ENCODE measurements at places on chromosomes 1 and 21. TPM values are rescaled to one million over a fixed set of nuclear protein-coding genes. Genes with fewer than 3 reads are reported as not detected.
A peak's percentile ranks its signal among the peaks of the same experiment; 100 is the strongest.

GRCh38 chr1:221727146-221728036 lies 14.5 kb downstream of the DUSP10 start:
- no peak for DNase-seq

DNA sequence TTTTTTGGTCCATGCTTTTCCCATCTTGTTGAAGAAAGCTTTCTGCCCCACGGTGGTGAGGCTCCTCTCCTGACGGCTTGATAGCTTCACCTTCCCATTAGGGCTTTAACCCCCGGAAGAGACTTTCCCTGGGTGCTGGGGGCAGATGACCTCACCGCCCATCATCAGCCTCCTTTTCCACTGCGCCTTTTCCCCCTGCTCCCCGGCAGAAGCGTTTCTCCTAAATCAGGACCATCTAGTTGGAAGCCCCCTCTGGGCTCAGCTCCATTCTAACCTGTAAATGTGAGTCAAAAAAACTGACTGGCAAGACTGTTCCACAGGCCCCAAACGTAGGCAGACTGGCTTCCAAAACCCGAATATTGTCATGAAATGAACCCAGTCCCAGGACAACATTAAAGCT lies 6.7 kb downstream of the POFUT2 start:
- no peak for DNase-seq

- DNase-seq: no peak
These were observed 97.4 kb downstream of the LACTBL1 start for GRCh38 chr1:22875241-22875640.

DNA sequence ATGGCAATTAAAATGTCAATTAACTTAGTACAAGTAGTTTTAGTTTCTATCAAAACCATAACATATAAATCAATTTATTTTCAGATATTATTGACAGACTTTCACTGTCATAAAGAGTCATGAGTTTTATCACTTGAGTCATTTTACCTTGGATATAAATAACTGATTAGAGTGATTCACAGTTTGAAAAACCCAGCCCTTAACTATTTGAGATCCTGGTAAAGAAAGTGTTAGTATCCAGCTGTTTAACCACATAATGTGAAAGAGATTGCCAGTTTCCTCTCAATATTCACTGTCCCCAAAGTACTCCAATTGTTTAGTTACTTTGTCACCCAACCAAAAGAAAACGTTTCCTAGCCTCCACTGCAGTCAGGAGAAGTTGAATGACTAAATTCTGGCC lies 91.3 kb downstream of the UCHL5 start:
- DNase-seq: no peak

DNA sequence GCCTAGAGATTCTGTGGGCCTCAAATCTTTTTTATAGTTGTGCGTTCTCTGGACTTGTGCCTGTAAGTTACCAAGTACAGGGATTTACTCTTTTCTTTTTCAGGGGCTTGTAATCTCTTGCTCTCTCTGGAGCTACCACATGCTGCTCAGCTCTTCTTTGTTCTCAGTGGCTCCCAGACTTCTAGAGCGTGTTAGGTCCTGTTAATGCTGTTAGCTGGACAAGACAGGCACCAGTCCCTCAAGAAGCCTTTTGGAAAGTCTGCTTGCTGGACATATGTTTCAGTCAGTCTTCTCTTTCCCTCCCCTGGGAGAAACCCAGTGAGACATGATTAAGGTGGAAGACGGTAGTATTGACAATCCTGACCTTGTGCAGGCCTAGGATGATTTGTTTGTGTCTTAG lies 29.4 kb downstream of the KCNK2 start:
- no peak for DNase-seq

GRCh38 chr1:200206340-200206739 lies 178.8 kb downstream of the NR5A2 start:
- no peak for DNase-seq

DNA sequence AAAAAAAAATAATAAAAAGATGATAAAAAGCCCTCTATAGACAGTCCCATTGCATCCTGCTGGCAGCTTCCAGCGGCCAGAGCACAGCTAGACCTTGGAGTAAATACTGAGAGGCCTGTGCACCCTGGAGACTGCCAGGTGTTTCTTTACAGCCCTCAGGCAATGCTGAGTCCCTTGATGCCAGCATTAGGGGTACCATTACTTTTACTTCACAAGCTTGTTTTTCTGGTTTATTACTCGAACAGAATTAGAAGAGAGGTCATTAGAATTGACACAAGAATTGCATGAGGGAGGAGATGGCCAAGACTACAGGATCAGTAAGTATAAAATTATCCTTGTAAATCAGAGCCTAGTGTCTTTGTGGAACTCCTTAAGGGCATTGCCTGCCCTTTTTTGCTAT lies 43.6 kb downstream of the AKNAD1 start:
- DNase-seq: no peak

DNA sequence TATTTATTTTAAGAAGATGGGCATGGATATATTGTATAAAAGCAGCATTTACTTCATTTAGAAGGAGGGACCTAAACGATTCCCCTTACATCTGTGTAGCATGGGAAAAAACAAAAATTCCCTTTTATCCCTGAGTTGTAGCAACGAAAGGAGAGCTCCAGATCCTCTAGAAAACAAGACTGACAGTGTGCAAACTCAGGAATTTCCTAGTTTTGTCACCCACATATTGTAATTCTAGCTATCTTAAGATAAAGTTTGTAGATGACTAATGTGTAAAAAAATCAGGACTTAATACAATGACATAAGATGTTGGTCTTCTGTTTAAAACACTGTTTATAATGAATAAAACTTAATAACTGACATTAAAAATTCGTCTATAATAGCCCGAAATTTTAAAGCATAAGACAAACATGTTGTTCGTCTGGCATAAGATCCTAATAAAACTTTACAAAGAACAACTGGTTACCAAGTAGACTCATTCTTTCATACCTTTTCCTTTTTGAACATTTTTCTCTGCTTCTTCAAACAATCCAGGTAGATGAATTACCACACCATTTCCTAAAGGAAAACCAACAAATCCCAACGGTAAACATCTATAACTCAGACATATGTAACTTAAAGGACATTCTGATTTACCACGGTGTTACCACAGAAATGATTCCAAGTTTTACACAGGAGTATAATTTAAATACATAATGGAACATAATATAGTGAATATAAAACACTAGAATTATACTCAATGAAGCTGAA lies 15.2 kb downstream of the ADSS2 start:
- DNase-seq: no peak

- DNase-seq: no peak
These were observed 55.7 kb downstream of the WARS2 start for GRCh38 chr1:119084798-119085197.

GRCh38 chr1:158045639-158046038 lies 52.2 kb downstream of the KIRREL1 start:
- DNase-seq: no peak

DNA sequence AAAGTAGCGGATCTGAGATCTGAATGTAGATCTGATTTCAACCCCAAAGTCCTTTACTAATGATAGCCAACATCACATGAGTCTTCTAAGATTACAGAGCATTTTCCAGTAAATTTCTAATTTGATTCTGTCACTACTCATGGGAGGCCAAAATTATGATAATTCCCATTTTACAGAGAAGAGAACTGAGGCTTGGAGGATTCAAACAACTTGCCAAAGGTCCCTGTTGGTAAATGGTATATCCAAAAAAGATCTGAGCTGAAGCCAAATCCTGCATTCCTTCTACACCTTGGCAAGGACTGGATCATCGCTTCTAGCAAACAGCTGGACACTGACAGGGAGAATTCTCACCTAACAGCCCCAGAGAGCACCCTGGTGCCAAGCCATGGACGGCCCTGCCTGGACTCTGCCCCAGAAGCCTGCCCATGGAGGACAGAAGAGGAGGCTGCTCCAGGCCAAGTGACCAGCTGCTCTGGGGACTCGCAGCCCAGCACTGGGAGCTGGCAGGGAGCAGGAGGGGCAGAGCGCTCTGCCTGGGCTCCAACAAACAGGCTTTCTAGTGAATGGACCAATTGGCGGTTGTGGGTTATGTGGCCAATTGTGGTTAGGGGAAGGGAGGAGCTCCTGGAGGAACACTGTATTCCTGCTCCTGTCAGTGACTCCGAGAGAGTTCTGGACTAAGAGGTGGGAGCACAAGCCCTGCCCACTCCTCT lies 6.4 kb upstream of the CSF1 start:
- peak; percentile 34 for DNase-seq

- no peak for DNase-seq
These were observed 1.9 kb downstream of the TMEM53 start for GRCh38 chr1:44672254-44672955.

DNA sequence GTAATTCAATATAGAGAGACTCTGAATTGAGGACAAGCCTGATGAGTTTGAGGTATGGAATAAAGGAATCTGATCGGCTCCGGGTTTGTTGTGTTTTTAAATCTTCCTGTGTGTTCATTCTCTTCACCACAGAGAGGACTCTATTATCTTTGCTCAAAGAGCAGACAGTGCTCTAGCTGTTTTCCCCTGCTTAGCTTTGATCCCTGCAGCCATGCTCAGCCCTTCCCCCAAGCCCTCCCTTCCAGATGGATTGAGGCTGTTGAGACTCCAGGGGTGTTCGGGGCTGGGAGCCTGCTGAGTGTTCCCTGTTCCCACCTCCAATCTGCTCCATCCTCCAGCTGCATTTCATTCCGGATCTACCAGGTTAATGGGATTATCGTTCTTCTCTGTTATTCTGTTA lies 74.2 kb upstream of the CXADR start:
- DNase-seq: no peak

- DNase-seq: no peak
These were observed 68.4 kb downstream of the PRDM16 start for GRCh38 chr1:3137111-3138100.

DNA sequence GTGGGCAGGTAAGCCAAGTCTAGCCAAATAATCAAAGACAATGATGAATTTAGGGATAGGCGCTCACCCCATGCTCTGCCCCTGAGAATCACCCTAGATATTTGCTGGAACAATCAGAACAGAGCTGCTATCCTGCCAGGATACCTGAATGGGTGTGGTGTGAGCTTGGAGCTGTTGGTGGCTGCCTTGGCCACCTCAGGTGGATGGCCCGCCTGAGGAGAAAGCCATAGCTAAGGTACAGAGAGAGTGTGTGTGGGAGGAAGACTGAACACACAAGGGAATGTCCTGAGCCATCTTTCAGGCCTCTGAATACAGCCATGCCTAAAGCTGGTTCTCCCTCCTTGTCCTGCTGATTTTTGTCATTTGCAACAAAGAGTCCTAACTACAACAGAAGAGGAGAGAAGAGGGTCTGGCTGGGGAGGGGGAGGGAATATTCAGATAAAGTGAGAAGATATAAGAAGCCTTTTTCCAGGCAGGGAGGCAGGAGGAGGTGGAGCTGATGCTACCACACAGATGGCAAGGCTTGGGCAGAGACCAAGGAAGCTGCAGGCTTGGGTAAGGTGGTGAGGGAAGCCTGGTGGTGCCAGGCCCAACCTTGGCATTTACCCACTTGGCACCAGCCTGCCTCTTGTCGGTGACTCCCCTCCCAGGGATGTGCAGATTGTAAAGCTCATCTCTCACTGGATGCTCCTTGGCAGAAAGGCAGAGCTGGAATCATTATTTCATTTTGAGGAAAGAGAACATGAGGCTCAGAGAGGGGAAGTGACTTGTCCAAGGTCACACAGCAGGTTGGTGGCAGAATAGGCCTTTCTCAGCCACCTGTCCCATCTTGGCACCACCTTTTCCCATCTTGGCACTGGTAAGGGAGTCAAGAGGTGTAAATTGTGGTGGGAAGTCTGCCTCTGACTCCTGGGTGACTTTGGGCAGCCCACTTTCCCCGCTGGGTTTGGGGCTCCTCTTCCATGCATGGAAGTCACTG lies 49.7 kb downstream of the NKAIN1 start:
- DNase-seq: no peak

GRCh38 chr1:30305519-30305918 lies 417.9 kb downstream of the MATN1 start:
- DNase-seq: no peak

DNA sequence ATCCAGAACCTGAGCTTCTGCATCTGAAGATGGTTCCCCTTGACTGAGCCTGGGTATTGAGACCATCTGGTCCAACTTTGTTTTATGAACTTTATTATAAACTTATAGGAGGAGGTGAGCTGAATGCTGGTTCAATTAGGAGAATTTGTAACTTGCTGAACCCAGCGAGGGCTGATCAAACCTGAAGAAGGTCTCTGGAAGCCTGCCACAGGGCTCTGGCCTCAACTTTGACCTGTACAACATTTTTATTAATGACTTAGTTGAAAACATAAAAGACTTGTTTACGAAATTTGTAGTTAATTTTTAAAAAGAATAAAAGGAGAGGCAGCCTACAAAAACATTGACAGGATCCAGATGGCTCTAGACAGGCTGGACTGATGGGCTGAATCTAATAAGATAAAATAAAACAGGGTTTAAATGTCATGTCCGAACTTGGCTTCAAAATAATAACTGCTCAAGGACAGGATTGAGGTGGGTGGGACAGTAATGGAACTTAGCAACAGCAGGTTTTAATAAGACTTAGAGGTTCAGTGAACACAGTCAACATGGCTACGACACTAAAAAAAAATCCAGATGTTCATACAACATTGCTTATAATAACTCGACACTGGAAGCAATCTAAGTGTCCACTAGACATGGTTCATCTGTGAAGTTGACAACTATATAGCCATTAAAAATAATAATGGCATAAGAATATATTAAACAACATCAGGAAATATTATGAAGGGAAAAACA lies 53.4 kb upstream of the GJB5 start:
- DNase-seq: no peak

DNA sequence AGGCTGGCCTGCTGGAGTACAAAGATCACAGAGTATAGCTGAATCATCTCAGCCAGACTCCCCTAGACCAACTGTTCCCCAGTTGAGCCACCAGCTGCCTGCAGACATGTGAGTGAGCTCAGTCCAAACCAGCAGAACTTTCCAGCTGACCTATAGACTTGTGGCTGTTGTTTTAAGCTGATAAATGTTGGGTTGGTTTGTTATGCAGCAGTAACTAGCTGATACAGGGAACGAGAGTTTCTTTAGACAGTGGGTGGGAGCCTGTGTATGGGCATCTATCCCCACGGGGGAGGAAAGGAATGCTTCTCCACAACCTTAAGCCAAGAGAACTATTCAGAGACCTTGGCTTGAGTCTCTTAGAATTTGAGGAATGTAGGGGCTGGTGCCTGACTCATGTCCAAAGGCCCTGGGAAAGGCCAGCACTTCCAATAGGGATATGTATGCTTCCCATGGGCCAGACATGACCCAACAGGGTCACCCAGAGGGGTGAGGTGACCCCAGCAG lies 30.1 kb downstream of the SLC1A7 start:
- DNase-seq: no peak

The SPATA21 gene
- 0.23 TPM for polyA plus RNA-seq

The HCN3 gene
- 0.77 TPM for polyA plus RNA-seq

The CHODL gene
- 1.7 TPM for polyA plus RNA-seq

The CXADR gene
- polyA plus RNA-seq: 7.3 TPM

The THEM5 gene
- polyA plus RNA-seq: 0.11 TPM

The CYP4A22 gene
- polyA plus RNA-seq: not detected

The NHLH2 gene
- polyA plus RNA-seq: not detected

The IFNLR1 gene
- 3.4 TPM for polyA plus RNA-seq

The CFAP126 gene
- polyA plus RNA-seq: not detected

The NFASC gene
- 44.2 TPM for polyA plus RNA-seq

The SMIM1 gene
- 243 TPM for polyA plus RNA-seq

The FCER1A gene
- polyA plus RNA-seq: not detected
